Fibroblast of villous mesenchyme (primary cell): ENCODE measurements at places on chromosomes 5 and 9. TPM values are rescaled to one million over a fixed set of nuclear protein-coding genes. Genes with fewer than 3 reads are reported as not detected.

- DNase-seq: no peak
These were observed 3.2 kb downstream of the ZNF618 start for GRCh38 chr9:113879318-113879717.

GRCh38 chr5:134135091-134135655, 20.7 kb downstream of the TCF7 start:
- no peak for DNase-seq

GRCh38 chr5:176844706-176845391, 34.5 kb downstream of the UNC5A start:
- no peak for DNase-seq

DNA sequence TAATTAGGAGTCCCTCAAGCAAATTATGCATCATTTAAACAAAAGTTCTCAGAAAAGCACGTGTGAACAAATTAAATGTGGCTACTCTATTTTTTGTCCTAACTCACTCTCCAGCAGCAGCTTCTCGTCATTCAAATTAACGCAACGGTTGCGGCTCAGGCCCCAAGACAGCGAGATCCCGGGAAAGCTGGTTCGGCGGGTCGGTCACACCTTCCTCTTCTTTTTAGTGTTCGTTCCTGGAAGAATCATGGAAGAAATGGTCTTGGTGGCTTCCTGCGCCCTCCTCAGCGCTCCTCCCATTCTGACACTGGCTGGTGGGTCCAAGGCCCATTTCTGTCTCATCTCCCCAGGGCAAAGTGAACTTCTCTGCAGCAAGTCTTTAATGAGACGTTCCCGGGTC, 382.8 kb upstream of the IRX1 start:
- no peak for DNase-seq

DNA sequence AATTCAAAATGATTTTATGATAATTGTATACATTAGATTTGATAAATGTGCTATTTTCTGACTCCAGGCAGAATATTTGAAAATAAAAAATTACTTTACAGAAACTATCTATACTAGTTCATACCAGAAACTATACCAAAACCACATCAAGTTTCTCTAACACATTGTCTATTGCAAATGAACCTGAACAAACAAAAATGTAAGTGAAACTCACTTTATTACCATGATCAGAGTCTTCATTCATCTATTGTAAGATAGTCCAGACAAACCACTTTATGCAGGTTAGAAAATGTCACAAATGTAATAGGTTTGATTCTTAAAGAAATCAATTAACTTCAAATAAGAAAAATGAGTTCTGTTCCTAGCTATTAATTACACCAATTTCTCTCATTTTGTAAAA, 99.4 kb downstream of the OXCT1 start:
- DNase-seq: no peak

GRCh38 chr5:146995878-146996277, 117.3 kb upstream of the PPP2R2B start:
- no peak for DNase-seq

- no peak for DNase-seq
These were observed 156.2 kb upstream of the ZNF618 start for GRCh38 chr9:113719919-113720318.

GRCh38 chr5:76688212-76688611, 27.7 kb upstream of the F2R start:
- no peak for DNase-seq

- peak; percentile 49 for DNase-seq
These were observed 144.7 kb downstream of the TRPM6 start for GRCh38 chr9:74742792-74743730.

DNA sequence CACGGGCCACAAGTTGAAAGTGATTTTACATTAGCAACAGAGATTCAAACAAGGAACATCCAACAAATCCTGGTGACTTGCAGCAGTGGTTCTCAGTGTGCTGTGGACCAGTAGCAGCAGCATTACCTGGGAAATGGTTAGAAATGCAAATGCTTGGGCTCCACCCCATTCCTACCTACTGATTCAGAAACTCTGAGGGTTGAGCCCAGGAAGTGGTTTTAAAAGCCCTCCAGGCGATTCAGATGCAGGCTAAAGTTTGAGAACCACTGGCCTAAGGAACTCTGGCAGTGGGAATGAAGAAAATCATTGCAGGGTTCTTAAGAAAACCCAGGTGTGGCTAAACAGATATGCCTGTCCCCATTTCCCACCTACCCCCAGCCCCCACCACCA, 398.8 kb downstream of the ENC1 start:
- peak; percentile 17 for DNase-seq

DNA sequence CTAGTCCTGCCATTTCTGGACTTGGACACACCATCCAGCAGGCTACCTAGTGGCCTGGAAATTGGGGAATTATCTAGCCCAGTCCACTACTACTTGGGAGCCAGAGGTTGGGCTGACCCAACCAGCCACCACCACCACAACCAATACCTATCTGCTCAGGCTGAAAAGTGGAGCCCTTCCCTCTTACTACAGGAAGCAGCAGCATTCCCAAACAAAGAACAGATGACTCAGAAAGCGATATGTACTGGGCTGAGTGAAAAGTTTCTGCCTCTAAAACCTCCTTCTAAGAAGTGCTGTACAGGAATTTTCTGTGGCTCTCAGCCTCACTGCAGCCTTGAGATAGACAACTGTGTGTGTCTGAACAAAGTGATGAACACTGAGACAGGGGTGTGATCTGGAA, 279.4 kb downstream of the CDH10 start:
- no peak for DNase-seq

DNA sequence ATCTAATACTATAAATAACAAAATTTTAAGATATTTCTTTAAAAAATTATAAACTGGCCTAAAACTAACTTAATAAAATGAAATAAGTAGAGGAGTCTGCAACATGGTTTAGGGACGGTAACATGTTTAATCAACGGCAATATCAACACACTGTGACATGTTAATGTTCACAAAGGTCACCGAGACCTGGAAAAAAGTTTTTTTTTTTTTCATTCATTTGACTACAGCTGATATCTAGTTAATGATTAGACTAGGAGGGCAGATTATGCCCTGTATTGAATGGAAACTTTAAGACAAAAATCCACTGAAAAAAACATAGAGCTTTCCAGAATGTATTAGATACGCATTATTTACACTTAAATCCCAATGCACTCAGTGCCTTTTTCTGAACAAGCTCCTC, 67.0 kb upstream of the CDK5RAP2 start:
- DNase-seq: no peak

DNA sequence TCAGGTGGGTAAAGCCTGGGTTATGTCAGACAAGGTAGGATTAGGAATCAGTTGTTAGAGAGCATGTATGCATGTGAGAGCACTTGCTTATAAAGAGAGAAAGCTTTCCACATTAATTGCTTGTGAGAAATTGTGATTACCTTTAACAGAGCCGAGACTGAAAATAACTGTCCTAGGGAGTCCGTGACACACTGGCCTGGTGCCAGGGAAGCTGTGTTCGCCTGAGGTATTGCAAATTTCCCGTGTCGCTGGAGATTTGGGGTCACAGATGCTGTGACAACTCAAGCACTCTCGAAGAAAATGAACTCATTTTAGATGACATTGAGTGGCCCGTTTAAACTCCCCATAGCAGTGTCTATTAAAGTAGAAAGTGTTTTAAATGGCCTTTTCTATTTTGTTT, 9.6 kb downstream of the SLC1A1 start:
- no peak for DNase-seq

GRCh38 chr5:137231540-137231939, 267.6 kb downstream of the SPOCK1 start:
- DNase-seq: no peak

DNA sequence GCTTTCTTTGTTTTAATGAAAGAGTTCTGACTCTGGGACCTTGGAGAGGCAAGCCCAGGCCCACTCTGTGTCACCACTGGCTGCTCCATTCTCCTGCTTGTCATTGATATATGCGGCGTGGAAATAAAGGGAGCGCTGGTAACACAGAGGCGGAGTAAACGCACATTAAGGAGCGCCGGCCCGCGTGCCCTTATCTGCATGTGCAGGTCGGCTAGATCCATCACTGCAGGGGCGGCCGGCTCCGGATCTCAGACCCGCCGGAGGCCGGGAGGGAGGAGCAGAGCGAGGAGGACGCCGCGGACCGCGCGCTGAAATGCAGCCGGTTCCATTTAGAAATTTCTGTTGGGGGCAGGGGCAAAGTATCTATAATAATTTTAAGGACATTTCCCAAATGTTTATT, 70.8 kb downstream of the MRPL36 start:
- DNase-seq: no peak

DNA sequence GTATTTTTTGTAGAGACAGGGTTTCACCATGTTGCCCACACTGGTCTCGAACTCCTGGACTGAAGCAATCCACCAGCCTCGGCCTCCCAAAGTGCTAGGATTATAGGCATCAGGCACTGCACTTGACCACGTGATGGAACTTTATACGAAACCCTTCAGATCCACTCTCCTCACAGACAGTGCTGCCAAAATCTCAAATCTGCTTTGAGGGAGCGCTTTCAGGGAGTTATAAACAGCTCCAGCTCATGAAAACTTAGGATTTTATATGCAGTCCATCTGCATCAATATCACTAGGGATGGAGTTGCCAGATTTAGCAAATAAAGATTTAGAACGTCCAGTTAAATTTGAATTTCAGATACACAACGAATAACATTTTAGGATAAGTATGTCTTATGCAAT, 25.0 kb upstream of the MYO10 start:
- DNase-seq: no peak

DNA sequence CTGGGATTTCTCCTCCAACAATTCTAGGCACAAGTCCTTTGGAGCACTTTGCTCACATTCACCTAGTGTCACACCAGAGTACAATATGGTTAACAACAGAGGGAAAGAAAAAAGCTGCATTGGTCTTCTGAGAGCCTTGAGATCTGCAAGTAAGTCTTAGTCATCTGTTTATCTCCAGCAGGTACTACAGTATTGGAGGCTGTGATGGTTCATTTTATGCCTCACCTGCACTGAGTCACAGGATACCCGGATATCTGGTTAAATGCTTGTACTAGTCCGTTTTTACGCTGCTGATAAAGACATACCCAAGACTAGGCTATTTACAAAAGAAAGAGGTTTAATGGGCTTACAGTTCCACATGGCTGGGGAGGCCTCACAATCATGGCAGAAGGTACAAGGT, 525.0 kb downstream of the NR2F1-AS1 start:
- no peak for DNase-seq

DNA sequence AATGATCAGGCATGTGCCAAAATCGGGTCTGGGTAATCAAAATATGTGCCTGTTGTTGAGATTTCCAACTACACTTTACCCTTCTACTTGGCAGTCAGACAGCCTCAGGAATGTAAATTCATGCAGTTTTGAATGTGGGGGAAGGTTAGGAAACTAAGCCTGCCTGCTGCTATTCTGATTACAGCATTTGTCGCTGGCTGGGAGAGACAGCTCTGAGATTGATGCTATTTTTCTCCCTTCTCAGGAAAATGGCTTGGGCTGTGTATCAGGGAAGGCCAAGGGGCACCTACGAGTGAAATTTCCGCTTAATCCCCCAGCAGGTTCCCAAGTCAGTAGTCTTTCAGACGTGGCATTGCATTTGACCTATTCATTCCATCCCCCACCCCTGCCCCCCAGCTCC, 3.6 kb upstream of the RGS7BP start:
- DNase-seq: no peak

DNA sequence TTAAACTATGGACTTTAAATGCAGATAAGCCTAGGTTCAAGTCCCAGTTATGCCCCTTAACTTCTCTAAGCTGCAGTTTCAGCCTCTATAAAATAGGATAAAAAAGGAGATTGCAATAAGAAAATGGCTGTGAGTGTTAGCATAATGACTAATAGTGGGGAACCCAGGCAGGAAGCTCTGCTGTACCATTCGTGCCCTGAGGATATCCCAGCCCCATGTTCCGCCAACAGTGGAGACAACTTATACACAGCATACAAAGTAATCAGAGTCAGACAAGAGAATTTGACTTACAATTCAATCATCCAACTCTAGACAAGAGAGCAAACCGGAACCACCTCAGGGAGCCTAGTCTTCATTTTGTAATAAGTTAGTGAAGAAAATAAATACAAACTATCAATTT, 141.5 kb upstream of the FSTL4 start:
- no peak for DNase-seq

DNA sequence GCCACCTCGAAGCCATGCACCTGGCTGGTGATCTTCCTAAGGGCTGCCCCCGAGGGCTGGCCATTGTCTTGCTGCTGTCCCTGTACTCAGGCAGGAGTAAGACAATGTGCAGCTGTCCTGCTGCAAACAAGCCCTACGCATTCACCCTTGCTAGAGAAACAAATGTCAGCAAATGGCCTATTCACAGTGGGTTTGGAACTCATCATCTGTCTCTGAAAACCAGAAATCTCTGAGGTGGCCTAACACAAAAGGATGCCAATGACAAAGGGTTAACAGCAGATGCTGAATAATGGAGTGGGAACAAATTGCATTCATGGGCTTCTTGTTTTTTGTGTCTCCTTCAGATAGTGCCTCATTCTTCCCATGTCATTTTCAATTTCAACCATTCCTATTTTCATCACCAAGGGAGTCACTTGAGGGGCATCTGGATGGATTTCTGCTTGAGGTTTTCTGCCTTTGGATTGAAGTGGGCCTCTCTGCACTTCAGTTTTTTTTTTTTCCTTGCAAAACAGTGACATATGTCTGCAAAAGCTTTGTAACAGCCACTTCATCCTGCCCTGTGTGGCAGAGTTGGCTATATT, 261.6 kb upstream of the VLDLR start:
- no peak for DNase-seq

GRCh38 chr5:1383344-1383743, 38.4 kb upstream of the CLPTM1L start:
- no peak for DNase-seq

DNA sequence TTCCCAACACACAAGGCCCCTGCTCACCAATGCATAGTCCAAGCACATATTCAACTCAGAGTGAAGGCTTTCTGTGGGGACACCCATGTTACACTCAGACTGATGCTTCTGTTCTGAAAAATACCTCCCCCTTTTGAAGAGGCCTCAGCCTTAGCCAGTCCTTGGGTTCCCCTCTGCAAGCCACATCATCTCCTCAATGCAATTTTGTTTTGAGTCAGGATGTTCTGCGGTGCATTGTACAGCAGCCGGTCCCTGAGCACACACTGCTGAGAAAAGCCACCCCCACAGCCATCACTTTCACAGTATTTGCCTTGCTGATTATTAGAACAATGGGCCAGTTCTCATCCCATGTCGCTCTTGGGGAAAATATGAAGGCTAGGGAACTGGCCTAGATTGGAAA, 241.2 kb downstream of the FAM114A2 start:
- no peak for DNase-seq

BAAT gene
- total RNA-seq: under 0.01 TPM in 1 of 2 replicates, not detected in the other

HMGCR gene
- 166 and 198 TPM in 2 replicates for total RNA-seq

INSL4 gene
- total RNA-seq: not detected in 2 replicates

PCDHA11 gene
- total RNA-seq: under 0.01 TPM in 2 replicates

UGT3A2 gene
- not detected in 2 replicates for total RNA-seq

MYOZ3 gene
- under 0.01 TPM in 2 replicates for total RNA-seq

KIF3A gene
- total RNA-seq: 9.7 and 13.0 TPM in 2 replicates

MUSK gene
- under 0.01 TPM in 1 of 2 replicates, not detected in the other for total RNA-seq

SHLD3 gene
- total RNA-seq: 3.2 and 5.2 TPM in 2 replicates

GABRA6 gene
- total RNA-seq: not detected in 2 replicates

GPRIN1 gene
- total RNA-seq: 2.6 and 3.5 TPM in 2 replicates
